ENCODE measurements at places on chromosomes 4 and X. TPM values are rescaled to one million over a fixed set of nuclear protein-coding genes. Genes with fewer than 3 reads are reported as not detected.

Gene RAB39B
- not detected for total RNA-seq

Gene POLN
- under 0.01 TPM for total RNA-seq

Gene FHL1
- 57.1 TPM for total RNA-seq

Gene BGN
- 4.3 TPM for total RNA-seq

Gene VCX3A
- total RNA-seq = not detected

Gene RAI2
- not detected for total RNA-seq

Gene EDA
- under 0.01 TPM for total RNA-seq

Gene ARFIP1
- 38.3 TPM for total RNA-seq

Gene EVC
- 17.3 TPM for total RNA-seq

Gene PPP2R2C
- not detected for total RNA-seq

Gene TRAPPC11
- total RNA-seq = 30.5 TPM

Gene TLR6
- 0.58 TPM for total RNA-seq

Gene CSAG1
- not detected for total RNA-seq

Gene MAGED4B
- 87.9 TPM for total RNA-seq

Gene PCDH18
- 65.7 TPM for total RNA-seq

Gene FAM47E
- total RNA-seq = under 0.01 TPM

Gene MAOA
- total RNA-seq = 47.3 TPM

Gene STOX2
- 0.29 TPM for total RNA-seq

Gene PAGE5
- total RNA-seq = not detected

Gene CPZ
- 2.9 TPM for total RNA-seq

Gene FRMD7
- total RNA-seq = not detected

Gene PCYT1B
- under 0.01 TPM for total RNA-seq

Gene GLUD2
- total RNA-seq = 0.53 TPM

Gene MAP9
- total RNA-seq = 6.6 TPM

Gene PWWP3B
- 2.9 TPM for total RNA-seq

Gene UGT2A1
- total RNA-seq = not detected

Gene PNMA6F
- not detected for total RNA-seq
